Stimulated activated CD8-positive, alpha-beta memory T cell treated with anti-CD3 and anti-CD28 coated beads, Interleukin-2, amount 100 ng/mL, for 1 hour (primary cell): ENCODE measurements at places on chromosomes 3 and 15.

DNA sequence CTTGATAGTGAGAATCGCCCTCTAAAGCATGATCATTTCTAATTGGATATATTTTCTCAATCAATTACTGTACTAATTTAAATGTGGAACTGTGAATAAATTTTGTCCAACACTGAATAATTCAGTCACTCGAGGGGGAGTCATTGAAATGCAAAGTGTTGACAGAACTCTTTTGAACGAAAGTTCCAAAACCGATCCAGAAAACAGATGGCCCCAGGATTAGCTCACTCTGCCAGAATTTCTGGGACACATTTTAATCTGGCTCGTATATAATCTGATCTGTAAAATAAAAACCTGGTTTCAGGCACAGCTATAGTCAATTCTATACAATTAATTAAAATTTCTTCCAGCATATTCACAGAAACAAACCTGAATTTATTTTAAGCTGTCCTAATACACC lies 580.4 kb downstream of the ROBO1 start:
- no peak for DNase-seq

GRCh38 chr3:129747136-129747535 lies 140.7 kb upstream of the PLXND1 start:
- DNase-seq, result no peak

GRCh38 chr3:124617177-124617576 lies 113.1 kb upstream of the UMPS start:
- no peak for DNase-seq

DNA sequence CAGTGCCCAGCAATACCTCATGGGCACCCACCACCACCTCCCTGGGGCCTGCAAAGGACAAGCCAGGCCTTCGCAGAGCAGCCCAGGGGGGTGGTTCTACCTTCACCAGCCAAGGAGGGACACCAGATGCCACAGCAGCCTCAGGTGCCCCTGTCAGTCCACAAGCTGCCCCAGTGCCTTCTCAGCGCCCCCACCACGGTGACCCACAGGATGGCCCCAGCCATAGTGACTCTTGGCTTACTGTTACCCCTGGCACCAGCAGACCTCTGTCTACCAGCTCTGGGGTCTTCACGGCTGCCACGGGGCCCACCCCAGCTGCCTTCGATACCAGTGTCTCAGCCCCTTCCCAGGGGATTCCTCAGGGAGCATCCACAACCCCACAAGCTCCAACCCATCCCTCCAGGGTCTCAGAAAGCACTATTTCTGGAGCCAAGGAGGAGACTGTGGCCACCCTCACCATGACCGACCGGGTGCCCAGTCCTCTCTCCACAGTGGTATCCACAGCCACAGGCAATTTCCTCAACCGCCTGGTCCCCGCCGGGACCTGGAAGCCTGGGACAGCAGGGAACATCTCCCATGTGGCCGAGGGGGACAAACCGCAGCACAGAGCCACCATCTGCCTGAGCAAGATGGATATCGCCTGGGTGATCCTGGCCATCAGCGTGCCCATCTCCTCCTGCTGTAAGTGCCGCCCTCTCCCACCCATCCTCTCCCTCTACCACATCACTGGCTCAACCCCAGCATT lies 19.2 kb upstream of the BFSP2 start:
- DNase-seq, result no peak

GRCh38 chr15:70195587-70196305 lies 98.0 kb upstream of the TLE3 start:
- DNase-seq, result no peak

GRCh38 chr3:180700941-180701340 lies 21.7 kb upstream of the CCDC39 start:
- no peak for DNase-seq

GRCh38 chr3:11919390-11919789 lies 72.7 kb upstream of the TAMM41 start:
- DNase-seq, result no peak

- no peak for DNase-seq
Measured at GRCh38 chr3:24985668-24986067, 442.4 kb upstream of the RARB start.

GRCh38 chr3:30305021-30305420 lies 301.4 kb upstream of the TGFBR2 start:
- no peak for DNase-seq

- DNase-seq, result no peak
Measured at GRCh38 chr15:81911022-81911971, 134.5 kb downstream of the MEX3B start.

- DNase-seq, result no peak
Measured at GRCh38 chr3:187963003-187963676, 190.8 kb upstream of the LPP start.

GRCh38 chr3:38690185-38690584 lies 40.7 kb upstream of the SCN5A start:
- DNase-seq, result no peak

GRCh38 chr3:134929976-134930375 lies 134.9 kb downstream of the EPHB1 start:
- no peak for DNase-seq

GRCh38 chr3:182182531-182182968 lies 470.8 kb downstream of the SOX2 start:
- DNase-seq, result no peak

GRCh38 chr15:28979208-28979841 lies 93.6 kb downstream of the APBA2 start:
- no peak for DNase-seq

- no peak for DNase-seq
Measured at GRCh38 chr15:94671858-94672532, 440.6 kb downstream of the MCTP2 start.

DNA sequence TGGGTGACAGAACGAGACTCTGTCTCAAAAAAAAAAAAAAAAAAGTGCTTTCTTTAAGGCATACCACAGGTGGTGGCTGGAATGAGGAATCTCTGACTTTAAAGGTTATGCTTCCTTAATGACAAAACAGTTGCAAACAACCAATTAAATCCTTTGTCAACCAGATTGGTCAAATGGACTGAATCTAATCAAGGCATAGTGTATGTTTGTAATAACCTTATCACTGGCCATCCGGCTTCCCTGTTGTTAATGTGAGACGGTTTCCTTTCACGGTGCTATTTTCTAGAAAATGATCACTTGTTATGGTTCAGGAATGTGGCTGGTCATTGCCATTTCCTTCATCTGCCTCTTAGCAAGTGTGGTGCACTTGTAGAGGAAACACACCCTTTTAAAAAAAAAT lies 75.9 kb downstream of the FLNB start:
- no peak for DNase-seq

DNA sequence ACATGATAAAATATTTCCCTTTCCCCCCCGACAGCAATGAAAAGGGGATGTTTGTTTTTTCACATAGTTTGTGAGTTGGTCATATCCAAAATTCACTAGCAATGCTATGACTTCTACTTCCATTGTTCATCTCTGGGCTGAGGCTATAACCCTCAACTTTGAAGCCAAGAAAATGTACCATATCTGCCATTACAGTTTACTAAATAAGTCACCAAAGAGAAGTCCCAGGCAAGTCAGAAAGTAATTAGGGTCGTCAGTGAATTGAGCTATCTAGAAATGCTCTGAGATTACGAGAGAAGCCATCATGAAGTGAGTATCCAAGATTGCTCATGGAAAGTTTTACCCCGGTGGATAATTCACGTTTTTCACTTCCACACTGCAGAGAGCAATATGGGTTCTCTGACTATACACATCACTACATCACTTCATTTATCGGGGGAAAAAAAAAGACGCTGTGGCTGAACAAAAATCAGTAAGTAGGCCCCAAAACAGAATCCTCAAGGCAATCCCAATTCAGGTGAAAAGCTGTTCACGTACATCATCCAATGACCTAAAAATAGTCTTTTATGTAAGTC lies 1.4 kb downstream of the PEAK1 start:
- DNase-seq, result no peak

DNA sequence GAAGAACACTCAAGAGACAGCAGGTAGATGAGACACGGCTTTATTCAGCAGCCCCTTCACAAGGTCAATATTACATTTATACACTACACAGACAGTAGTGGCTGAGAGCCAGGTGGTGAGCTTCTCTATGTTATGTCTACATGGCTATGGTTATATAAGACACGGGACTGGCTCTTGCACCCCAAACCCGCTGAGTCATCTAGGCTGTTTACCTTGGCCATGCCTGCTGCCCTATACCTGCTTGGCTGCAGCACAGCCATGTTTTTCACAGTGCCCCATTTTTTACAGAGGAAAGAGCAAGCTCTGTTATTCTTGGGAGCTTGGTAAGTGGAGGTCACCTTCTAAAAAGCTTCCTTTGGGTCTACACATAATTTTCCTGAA lies 231.6 kb downstream of the IGSF11 start:
- no peak for DNase-seq

GRCh38 chr15:98692213-98692612 lies 43.9 kb downstream of the IGF1R start:
- no peak for DNase-seq

GRCh38 chr3:11536936-11537612 lies 106.6 kb downstream of the VGLL4 start:
- DNase-seq, result no peak

DNA sequence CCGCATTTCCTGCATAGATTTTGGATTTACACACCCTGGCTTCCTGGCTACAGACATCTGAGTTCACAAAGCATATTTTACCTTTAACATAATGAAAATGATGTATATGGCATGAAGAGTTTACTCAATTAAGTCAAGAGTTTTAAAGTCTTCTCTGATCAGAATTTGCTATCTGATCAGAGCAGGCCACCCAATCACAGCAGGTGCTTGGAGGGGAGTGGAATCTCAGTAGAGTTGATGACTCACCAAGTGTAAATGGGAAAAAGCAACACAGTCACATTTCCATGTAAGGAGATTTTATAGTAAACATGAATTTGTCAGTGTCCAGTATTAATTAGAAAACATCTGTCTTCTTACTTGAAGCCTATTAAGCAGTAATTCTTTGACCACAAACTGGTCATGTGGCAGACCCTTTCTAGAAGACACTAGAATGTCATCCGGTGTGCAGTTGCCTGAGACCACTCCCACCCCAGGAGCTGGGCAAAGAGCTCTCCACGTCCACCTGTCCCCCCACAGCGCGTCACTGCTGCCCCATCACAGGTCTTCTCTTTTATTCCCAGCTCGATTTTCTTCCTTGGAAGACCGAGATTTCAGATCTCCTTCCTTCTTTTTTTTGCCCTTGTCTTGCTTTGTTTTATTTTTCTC lies 10.8 kb downstream of the MESD start:
- DNase-seq, result no peak
